Caudate nucleus (tissue), 63 donors: ENCODE measurements at places on chromosomes 2 and 18.

DNA sequence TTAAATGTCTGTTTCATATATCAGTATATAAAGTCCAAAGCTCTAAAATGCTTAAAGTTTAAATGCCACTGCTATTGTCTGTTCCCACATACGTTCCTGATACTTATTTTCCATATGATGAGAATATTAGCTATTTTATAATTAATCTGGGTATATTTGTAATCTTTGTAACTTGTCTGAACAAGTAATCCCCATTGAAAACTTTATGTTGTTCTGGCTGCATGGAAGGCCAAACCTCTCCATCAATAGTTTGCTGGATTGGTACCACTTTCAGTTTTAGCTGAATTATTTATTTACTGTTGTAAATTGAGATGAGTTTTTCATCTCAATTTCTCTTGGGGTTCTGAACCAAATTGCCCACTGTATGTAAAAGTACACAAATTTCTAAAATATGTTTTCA, 1.5 kb downstream of the MBD5 start:
- no peak for DNase-seq

DNA sequence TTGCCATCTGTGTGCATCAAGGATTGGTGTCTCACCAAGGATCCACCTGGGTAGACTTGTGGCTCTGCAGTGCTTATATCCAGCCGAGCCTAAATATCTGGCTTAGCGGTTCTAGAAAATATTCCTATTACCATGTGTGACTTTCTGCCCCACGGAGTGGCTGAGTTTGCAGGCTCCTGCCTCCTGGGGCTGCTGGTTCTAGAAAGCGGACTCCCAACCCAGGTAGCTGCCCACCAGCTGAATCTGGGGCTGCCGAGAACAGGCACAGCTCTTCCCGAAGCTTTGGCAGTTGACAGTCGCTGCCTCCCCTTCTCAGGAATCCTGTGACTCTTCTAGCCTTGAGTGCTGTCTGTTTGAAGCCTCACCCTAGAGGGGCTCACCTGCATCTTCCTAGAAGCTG, 104.6 kb downstream of the TPGS2 start:
- DNase-seq = no peak

DNA sequence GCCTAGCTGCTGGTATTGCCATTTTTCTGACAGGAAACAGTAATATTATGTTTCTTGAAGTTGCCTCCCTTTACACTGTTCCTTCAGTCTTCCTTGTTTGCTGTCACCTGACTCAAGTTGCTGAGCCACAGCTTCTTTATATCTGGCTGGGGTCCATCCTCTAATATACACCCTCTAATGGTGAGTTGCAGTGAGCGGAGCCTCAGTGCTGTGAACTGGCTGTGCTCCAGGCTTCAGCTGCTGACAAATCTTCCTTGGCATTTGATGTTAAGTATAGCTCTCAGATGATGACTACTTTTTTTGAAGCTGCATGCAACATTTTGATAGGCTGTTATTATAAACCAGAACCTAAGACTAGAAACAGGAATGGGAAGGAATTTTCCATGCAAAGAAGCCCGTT, 366.7 kb downstream of the NUP35 start:
- DNase-seq = peak; percentile 30

GRCh38 chr18:76444446-76445105, 50.5 kb downstream of the ZNF516 start:
- no peak for DNase-seq

- DNase-seq = no peak
Measured at GRCh38 chr2:68290901-68291300, 28.8 kb downstream of the CNRIP1 start.

- DNase-seq = no peak
Measured at GRCh38 chr2:129799036-129799958, 180.2 kb upstream of the RAB6C start.

- DNase-seq = no peak
Measured at GRCh38 chr2:83172841-83173240, 1286.2 kb downstream of the SUCLG1 start.

DNA sequence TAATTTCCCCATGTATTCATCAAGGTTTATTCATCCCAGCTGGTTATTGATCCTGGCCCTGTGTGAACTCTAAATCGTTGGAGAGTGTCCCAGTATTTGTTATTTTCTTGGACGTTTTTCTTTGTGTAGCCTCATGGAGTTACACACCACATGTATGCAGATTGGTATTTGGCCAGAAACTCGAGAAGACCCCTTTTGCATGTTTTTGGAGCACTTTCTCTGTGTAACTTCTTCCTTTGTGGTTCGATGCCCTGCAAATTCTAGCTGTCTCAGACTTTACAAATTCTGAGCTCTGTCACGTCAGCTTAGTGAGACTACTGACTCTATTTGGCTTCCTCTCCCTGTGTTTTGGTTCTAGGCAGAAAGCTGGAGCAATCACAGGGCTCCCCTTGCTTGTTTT, 198.7 kb downstream of the MCFD2 start:
- no peak for DNase-seq

GRCh38 chr2:117835990-117836760, 21.7 kb downstream of the DDX18 start:
- peak; percentile 49 for DNase-seq

GRCh38 chr2:220269367-220269766, 641.9 kb downstream of the SLC4A3 start:
- no peak for DNase-seq

DNA sequence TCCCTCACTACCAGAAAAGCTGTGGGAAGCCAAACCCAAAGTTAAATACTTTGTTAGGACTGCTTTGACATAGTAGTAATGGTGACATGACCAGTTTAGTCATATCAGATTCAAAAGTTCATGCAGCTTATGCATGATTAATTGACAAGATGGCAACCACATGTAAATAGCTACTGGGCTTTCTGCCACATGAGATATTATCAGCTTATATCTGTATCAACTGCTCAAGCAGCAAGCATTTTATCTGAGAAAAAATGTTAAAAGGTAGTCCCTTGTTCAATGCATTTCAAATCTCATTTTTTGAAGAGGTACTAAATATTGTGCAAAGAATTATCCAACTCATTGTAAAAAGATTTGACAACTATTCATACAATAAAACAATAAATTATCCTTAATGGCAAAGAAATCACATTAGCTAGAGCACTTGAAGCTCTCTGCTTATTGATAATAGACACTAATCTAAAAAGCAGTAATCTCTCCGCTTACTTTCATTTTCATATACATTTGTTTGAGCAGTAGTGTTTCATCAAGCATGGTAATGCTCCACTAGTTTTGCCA, 993.6 kb upstream of the NXPH2 start:
- no peak for DNase-seq

DNA sequence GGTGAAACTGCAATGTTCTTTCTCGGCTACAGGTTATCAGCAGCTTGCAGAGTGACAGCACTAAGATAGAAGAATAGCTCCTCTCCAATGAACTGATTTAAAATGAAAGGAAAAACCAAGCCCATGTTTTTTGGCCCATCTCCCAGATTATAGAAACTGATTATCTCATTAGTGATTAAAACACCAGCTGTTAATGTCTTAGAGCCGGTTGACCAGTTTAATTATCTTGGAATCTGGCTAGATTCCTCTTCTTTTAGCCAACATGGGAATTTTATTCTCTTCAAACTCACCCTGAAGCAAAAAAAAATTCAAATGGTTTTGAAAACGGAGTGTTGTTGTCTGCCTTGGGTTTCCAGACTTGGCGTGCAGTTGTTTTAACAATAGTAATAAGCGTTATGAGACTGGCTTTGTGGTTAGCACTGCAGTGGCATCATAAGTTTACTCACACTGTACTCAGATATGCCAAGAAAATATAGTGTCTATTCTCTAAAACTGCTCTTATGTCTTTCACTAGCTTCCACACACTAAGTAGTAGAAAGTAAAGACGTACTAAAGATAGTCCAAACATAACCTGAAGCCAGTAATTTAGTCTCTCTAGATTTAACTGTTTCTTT, 665.3 kb downstream of the STK39 start:
- no peak for DNase-seq

DNA sequence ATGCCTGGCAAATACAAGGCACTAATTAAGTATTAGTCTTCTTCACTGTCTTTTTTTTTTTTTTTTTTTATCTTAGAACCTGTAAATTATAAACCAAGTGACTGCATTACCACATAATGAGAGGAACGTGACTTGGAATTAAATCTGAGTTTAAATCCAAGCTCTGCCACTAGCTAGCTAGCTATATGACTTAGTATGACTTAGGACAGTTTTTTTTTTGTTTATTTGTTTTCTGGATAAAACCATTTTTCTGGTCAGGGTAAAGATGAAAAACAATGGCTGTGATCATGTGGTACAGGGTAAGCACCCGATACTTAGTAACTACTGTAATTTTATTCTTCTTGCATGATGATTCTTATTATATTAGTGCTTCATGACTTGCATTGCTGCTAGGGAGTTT, 191.8 kb upstream of the LRRTM1 start:
- no peak for DNase-seq

DNA sequence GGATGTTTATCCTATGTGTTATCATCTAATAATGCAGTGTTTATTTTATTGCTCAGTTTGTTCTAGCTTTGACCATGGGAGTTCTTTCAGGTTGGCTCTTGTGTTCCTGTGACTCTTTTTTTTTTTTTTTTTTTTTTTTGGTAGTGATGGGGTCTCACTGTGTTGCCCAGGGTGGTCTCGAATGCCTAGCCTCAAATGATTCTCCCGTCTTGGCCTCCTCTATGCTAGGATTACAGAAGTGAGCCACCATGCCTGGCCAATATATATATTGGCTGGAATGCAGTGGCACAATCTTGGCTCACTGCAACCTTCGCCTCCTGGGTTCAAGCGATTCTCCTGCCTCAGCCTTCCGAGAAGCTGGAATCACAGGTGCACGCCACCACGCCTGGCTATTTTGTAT, 18.9 kb upstream of the NFU1 start:
- DNase-seq = no peak

GRCh38 chr18:6976935-6977334, 140.7 kb downstream of the LAMA1 start:
- DNase-seq = no peak

- no peak for DNase-seq
Measured at GRCh38 chr2:74227646-74228045, 29.2 kb downstream of the MTHFD2 start.

DNA sequence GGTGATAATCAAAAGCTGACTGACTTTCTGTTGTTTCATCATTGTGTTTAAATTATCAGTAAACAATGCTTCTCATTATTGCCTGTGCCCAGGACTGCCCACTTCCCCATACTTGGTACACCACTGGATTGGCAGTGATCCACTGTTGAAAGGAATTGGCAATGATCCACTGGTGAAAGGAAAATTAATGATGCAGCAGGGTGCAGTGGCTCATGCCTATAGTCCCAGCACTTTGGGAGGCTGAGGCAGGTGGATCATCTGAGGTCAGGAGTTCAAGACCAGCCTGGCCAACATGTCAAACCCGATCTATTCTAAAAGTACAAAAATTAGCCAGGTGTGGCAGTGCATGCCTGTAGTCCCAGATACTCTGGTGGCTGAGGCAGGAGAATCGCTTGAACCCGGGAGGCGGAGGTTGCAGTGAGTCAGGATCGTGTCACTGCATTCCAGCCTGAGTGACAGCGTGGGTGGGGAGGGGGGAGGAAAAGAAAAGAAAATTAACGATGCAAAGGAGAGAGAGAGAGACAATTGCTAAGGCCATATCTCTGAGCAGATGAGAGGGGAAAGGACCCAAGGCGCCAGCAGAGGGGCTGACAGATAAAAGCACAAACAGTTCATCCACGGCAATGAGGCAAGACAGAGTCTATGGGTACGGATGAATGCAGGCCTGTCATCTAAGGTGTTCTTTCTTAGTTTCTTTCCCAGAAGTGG, 10.2 kb upstream of the GTF2A1L start:
- no peak for DNase-seq

DNA sequence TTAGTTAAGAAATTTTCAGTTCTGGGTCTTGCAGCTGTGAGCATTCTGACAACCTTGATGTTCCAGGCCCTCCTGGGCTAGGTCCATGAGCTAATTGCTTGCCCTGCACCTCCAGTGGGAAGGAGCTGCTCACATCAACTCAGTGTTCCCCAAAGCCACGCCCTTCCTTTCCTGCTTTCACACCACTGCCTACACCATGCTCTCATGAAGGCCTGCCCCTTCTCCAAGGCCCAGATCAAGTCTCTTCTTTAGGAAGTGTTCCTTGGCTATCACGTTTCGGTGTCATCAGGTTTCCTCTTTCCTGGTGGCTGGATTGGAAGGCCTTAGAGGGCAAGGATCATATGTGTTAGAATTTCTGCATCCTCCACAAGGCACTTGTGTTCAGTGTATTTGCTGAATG, 18.8 kb downstream of the TMEM127 start:
- no peak for DNase-seq

- DNase-seq = no peak
Measured at GRCh38 chr2:109141006-109141600, 12.1 kb downstream of the SH3RF3 start.
